Psoas muscle (tissue), 8 donors: ENCODE measurements at places on chromosomes 11 and 22. TPM values are rescaled to one million over a fixed set of nuclear protein-coding genes. Genes with fewer than 3 reads are reported as not detected.
A peak's percentile ranks its signal among the peaks of the same experiment; 100 is the strongest.

- no peak for DNase-seq
Measured at GRCh38 chr11:97894978-97895377, 1125.8 kb upstream of the CNTN5 start.

The DRD4 gene
- polyA plus RNA-seq = not detected

- no peak for DNase-seq
Measured at GRCh38 chr11:93145390-93145915, 52.3 kb downstream of the SLC36A4 start.

DNA sequence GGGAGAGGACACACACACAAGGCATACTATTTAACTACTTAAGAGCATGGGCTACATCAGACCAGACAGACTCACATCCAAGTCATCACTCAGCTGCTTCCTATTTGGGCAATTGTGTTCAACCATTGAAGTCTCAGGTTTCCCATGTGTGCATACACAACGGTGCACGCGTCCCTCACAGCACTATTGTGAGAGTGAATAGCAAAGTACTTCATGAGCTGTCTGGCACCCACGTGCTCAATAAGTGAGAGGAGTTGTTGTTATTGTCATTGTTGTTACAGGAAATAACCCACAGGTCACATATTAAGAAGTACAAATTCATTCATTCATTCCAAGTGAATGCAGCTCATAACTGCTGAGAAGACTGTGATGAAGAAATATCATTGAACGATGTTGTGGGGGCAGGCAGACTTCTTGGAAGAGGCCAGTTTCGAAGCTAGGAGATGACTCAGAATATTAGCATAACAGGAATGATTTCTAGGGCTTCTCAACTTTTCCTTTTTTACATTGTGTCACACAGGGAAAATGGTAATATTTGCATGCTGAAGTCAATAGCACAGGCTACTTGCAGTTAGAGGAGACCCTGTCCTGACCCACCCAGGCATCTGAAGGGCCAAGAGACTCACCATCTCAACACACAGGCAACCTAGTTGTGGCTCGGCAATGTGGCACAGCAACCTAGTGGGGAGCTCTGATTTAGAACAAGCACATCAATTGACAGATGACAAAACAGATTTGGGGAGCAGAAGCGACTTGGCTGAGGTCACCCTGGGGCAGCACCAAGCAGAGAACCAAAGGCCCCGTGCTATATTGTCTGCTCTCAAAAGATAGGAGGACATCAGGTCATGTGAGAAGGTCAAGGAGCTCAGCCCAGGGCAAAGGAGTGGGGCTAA is 606.0 kb downstream of the BUD13 start:
- DNase-seq = no peak

DNA sequence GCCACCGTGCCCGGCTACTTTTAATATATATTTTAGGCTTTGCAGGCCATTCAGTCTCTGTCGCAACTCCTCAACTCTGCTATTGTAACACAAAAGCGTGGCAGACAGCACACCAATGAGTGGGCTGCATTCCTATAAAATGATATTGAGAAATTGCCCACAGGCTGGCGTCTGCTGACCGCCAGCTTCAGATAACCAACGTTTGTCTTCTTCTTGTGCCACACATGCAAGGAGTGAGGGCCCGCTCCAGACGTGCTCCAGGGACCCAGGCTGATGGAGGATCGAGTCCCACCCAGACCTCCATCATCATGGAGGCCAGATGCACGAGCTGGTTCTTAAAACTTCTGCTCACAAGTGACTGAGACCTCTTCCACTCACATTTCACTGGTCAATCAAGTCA is 35.4 kb upstream of the LINC01488 start:
- DNase-seq = no peak

GRCh38 chr22:30662040-30662439 is 5.6 kb downstream of the DUSP18 start:
- no peak for DNase-seq

The CYB5R3 gene
- 230 TPM for polyA plus RNA-seq

DNA sequence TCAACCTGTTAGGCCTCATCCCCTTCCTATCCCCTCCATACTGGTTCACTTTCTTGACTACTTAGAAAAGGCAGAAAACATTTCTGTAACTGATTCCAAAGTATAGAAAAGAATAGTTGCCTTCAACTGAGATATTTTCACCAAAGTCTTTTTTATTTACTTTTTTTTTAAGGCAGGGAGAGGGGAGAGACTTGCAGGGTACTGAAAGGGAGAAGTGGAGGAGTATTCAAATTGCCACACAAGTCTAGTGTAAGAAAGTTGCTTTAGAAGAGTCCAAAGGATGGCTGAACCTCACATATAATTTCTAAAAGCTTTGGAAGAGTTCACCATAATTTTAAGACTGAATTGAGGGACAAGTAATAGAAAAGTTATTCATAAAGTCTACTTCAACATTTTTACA is 6.3 kb downstream of the PHF21A start:
- DNase-seq = no peak

- DNase-seq = peak; percentile 26
Measured at GRCh38 chr22:49783036-49783746, 44.5 kb downstream of the BRD1 start.

GRCh38 chr11:64034411-64034811 is 1.3 kb upstream of the FLRT1 start:
- DNase-seq = no peak

DNA sequence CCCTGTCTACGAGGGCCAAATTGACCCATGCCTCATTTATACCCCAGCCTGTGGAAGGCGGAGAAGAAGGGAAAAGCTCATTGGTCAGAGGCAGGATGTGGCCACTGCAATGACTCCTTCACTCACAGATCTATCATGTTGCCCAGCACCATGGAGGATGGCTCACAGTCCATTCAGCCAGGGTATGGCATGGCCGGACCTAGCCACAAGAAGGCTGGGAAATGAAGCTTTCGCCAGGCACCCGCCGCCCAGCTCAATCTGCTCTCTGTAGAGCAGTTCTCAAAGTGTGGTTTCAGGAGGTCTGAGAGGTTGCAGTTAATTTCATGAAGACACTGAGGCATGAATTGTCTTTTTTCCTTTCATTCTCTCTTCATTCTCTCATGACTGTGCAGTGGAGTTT is 40.6 kb upstream of the LINC01488 start:
- DNase-seq = no peak

GRCh38 chr11:44609783-44610155 is 44.3 kb downstream of the CD82 start:
- no peak for DNase-seq

DNA sequence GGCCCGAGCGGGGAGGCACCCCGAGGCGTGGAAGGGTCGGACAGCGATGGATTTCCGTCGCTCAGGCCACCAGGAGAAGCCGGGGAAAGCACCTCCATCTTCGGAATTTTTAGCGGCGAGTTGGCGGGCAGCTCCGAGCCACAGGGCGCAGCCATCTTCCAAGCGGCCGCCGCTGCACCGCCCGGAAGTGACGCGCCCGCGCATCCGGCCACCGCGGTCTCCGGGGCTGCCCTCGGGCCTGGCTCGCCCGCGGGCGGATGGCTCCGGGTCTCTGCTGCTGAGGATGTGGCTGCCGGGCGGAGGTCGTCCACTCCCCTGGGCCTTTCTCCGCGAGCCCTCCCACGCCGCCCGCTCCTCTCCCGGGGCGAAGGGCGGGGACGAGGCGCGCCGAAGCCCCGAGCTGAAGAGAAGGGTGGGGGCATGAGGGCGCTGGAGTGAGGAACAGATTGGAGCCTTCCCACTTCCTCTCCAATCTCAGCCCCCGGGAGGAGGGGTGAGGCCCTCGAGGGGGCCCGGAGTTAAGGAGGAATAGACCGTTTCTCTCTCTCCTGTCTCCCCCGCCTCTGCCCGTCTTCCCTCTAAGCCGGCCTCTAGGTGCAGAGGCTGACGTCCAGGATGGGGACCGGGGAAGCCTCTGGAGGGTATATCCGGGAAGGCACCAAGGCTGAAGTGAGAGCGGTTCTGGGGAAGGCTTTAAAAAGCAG is at the start of gene MSANTD2:
Gene MSANTD2 (minus strand): TSS at position 181 of the 704 bp plus-strand sequence. CDS start 26 bp downstream, at position 155.
- DNase-seq = peak; percentile 82

The OR52I1 gene
- not detected for polyA plus RNA-seq

- DNase-seq = no peak
Measured at GRCh38 chr11:35523331-35523768, 2.1 kb downstream of the PAMR1 start.

DNA sequence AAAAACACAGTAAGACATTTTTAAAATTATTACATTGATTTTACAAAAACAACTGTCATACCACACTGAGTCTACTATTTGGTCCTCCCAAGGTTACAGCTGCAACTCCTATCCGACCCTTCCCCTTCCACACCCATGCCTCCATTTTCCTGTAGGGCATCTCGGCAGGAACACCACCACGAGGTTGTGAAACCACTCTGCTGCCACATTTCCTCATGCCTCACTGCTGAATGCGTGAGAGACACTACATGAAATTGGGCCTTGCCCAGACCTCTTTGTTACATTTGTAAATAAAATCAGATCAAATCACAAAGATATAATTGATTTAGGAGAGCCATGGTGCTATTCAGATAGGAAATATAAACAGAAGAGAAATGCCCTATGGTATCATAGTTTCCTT is 2.0 kb downstream of the ARHGAP32 start:
- no peak for DNase-seq

GRCh38 chr11:133531971-133532651 is at the start of gene OPCML:
Gene OPCML (minus strand): TSS chr11:133532501.
- no peak for DNase-seq

The APOBEC3B gene
- 0.15 TPM for polyA plus RNA-seq

The FXYD6 gene
- polyA plus RNA-seq = 14.8 TPM

DNA sequence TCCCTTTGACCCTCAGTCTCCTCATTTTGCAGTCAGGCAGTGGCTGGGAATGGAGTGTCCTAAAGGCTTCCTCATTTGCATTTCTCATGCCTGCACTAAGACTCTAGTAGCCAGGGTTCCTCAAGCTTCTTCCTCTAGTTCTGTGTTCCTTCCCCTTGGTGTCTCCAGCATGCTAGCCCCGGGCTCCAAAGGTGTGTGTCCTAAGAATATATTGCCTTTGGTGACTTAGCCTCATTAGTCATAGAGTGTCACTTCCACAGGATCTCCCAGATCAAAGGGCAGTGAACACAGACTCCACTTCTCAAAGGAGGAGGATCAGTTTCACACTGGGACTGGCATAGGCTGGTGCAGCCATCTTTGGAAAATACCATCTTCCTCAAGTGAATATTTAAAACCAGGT is 21.4 kb upstream of the ACER3 start:
- DNase-seq = no peak
